ENCODE measurements at places on chromosomes 12 and 14.

DNA sequence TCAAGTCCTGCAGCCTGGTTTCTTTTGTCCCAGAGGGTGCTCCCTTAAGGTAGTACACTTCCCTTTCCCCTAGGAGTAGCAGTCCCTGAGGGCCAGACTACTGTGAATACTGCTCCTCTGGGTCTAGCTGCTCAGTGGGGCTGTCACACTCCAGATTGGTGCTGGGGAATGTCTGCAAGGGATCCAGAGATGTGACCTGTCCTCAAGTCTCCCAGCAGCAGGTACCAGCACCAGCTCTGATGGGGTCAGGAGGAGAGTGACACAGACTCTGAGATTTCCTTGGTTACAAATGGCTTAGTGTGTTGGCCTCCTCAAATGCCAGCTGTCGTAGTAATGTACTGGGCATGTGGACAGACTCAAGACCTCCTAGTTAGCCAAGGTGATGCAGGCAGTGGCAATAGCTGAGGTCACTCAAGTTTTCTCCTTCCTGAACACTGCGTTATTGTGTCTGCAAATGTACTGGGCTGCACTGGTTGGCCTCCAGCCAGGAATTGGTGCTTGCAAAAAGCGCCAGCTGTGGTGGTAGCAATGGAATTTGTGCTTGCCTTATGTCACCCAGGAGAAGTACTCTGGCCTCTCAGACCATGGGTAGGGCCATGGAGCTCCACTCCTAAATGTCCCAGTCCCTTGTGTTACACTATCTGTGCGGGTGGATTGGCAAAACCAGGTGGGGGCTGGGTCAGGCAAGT lies 36.4 kb upstream of the AEBP2 start:
- DNase-seq: no peak

DNA sequence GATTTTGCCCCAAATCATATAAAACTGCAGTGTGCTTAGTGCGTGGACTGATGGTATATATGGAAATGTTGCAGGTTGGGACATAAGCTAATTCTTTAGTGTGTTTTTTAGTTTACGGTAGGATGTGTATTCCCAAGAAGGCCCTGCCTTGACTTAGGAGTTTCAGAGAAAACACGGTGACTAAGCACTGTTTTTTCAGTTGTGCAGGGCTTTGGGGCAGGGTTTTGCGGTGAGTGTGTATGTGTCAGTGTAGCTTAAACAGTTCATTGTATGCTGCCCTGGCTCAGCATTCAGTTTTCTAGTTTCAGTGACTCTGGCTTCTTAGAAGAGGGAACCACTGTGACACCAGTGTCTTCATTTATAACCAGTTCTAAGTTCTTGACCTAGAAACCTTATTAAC lies 101.2 kb downstream of the AKAP6 start:
- DNase-seq: no peak

DNA sequence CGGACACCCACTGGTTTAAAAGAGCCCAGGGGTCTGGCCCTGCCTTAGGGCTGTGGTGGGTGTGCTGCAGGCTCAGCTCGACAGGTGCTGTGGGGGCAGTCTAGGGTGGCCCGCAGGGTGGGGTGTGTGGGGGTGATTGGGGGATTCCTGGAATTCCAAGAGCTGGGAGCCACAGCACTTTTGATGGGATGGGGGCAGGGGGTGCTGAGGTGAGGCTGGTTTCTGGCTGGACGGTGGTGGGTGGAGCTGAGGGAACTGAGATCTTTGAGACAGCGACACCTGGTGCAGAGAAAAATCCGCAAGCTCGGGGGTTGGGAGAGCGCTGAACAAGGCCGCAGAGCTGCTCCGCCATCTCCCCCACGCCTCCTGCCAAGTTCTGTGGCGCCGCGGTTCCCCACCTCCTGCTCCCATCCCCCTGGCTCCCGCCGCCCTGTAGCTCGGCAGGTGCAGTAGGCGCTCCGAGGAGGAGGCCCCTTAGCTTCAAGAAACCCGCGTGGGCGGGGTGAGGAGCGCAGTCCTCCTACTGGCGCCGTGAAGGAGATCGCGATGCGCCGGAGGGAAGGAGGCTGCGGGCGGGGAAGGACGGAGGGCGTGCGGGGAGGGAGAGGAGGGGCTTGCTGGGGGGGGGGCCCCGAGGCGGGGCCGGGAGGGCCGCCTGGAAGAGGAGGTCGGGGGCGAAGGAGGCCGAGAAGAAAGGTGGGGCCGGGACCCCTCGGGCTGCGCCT lies 1.3 kb upstream of the TEDC1 start:
- peak; percentile 86 for DNase-seq

- no peak for DNase-seq
Measured at GRCh38 chr14:104513641-104514046, 65.9 kb upstream of the C14orf180 start.

GRCh38 chr12:28558250-28558649 lies 368.0 kb downstream of the CCDC91 start:
- no peak for DNase-seq

- DNase-seq: no peak
Measured at GRCh38 chr14:39731912-39732311, 299.7 kb upstream of the FBXO33 start.

DNA sequence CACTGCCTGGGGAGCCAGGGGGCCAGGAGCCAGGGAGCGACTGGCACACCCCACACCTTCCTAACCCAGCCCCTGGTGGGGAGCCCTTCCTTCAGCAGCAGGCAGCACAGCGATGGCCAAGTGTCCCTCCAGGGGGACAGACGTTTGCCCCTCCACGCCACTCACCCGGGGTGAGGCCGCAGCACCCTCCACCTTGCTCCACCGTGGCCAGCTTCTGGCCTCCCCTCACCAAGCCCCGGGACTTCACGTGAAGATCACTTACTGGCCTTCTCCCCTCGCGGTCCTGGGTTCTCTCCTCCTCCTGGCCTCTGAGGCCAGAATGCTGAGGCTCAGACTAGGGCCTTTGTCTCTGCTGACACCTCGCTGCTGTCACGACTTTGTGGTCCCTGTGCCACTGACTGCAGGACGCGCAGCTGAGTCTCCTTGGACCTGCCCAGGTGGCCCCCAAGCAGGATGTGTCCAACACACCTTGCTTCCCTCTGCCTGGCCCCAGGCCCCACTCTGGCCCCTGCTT lies 3.5 kb upstream of the ASPG start:
- DNase-seq: no peak

DNA sequence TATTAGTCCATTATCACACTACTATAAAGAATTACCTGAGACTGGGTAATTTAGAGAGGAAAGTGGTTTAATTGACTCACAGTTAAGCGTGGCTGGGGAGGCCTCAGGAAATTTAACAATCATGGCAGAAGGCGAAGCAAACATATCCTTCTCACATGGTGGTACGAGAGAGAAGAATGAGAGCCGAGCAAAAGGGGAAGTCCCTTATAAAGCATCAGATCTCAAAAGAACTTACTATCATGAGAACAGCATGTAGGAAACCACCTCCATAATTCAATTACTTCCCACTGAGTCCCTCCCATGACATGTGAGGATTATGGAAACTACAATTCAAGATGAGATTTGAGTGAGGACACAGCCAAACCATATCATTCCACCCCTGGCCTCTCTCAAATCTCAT lies 422.6 kb downstream of the MDGA2 start:
- no peak for DNase-seq

GRCh38 chr12:116996093-116996492 lies 85.3 kb downstream of the FBXW8 start:
- DNase-seq: no peak

GRCh38 chr12:59151243-59151642 lies 230.9 kb upstream of the LRIG3 start:
- no peak for DNase-seq

DNA sequence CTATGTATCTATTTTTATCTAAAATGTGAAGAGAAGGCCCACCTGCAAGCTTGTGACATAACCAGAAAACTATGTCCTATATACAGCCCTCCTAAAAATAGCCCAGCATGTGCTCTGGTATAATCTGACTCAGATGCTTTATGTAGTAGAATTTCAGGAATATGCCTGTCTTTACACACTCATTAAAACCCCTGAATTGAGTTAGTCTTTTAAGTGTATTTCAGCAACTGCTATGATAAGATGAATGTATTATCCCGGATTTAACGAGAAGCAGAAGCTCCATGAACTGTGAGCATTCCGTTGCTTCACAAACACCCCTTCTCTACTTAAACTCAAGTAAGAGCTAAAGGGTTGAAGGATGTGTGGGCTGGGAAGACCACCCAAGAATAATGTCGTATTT lies 89.9 kb upstream of the PRICKLE1 start:
- DNase-seq: no peak

DNA sequence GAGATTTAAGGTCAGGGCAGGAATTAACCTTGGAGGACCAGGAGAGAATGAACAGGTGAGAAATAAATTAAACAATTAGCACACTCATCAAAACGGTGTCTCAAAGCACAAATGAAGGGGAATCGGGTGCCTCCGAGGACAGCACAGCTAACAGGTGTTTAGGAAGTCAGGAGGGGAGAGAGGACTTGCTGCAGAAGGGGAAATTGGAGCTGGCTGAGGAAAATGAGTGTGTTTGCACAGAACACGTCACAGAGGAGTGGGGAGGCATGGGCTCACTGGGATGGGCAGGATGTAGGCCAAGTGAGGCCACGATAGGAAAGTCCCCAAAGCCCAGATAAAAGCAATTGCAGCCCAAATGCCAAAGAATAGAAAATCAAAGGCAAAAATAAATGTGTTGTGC lies 121.7 kb downstream of the ZNF664 start:
- DNase-seq: peak; percentile 75

GRCh38 chr14:65860956-65861611 lies 448.6 kb downstream of the FUT8 start:
- no peak for DNase-seq

DNA sequence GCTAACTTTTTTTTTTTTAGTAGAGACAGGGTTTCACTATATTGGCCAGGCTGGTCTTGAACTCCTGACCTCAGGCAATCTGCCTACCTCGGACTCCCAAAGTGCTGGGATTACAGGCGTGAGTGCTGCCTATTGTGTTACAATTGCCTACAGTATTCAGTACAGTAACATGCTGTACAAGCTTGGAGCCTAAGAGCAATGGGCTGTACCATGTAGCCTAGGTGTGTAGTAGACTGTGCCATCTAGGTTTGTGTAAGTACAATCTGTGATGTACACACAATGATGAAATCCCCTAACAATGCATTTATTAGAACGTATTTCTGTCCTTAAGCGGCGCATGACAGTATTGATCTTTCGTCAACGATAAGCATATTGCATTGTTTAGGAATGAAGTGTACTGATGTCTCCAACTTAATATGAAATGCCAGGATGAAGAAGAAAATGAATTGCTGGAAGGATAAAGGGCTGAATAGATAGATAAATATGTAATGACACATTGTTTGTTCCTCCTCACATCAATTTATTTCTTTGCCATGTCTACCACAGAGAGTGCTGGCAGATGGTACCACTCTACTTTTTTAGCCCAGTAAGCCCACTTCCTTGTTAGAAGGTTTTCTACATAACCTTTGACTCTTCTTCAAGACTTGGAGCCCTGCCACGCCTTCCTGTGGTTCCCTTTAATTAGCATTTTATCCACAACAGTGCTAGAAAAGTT lies 467.5 kb downstream of the VRK1 start:
- no peak for DNase-seq

DNA sequence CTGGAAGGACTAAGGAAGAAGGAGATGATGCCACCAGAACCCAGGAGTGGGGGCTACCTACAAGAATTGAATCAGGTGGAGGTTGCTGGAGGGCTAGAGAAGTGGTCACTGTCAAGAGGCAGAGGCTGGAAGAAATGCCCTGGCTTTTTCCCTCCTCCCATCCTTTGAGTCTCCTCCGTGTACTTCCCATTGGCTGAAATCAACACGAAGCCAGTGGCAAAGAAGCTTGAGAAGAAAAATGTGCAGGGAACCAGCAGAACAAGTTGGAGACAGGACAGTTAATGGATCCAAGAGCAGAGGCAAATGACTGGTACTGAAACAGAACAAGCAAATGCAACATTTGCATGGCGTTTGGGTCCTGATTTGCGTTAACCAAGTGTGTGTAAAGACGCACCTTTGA lies 9.1 kb upstream of the FBLN5 start:
- DNase-seq: no peak

DNA sequence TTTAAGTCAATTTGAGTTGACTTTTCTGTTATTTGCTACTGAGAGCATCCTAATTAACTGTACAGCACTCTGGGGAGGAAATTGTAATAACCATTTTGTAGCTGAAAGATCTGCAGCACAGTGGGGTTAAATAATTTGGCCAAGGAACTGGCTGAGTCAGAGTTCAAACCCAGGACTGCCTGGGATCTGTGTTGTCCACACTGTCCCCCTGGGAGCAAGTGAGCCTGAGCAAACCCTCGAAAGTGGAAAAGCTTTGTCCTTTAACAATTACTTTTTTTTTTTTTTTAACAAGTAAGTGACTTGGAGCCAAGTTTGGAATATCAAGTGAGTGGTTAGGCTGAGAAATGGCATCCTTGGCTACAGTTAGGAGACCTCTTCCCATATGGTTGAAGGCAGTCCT lies 247.2 kb upstream of the CCDC196 start:
- DNase-seq: no peak

GRCh38 chr12:49970658-49971057 lies 2.1 kb upstream of the AQP6 start:
- DNase-seq: no peak

DNA sequence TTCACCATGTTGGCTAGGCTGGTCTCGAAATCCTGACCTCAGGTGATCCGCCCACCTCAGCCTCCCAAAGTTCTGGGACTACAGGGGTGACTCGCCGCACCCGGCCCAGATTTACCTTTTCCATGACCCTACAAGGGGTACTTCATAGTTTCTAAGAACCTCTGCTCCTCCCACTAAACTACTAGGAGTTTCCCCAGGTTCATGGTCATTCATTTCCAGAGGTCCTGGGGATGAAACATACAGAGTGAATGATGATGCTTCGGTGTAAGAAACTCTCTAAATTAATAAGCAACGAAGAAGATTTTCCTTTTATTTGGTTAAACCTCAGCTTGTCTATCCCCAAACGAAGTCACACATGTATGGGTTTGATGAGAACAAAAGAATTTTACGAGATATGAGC lies 56.9 kb downstream of the AMN start:
- DNase-seq: no peak

- no peak for DNase-seq
Measured at GRCh38 chr14:34794941-34795340, 80.2 kb downstream of the BAZ1A start.

- DNase-seq: no peak
Measured at GRCh38 chr14:67137744-67138371, 51.4 kb upstream of the GARIN2 start.

- DNase-seq: no peak
Measured at GRCh38 chr12:119808441-119808840, 68.7 kb downstream of the CIT start.

GRCh38 chr12:87054226-87054625 lies 798.0 kb upstream of the MGAT4C start:
- DNase-seq: no peak

DNA sequence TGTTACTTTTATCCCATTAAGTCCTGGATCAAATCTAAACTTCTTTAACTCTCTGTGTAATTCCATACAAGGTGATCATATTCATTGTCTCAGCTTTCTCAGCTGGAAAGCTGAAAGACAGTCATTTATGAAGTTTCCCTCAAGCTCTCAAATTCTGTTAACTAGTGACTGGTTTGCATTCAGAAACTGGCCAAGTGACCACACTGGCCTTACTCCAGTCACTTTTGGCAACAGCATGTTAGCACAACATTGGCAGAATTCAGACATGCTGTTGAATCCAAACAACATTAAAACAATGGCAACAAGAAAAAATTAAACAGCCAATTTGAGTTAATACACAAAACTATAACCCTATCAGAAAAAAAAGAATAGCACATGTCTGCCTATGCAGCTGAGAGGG lies 343.3 kb downstream of the MDGA2 start:
- DNase-seq: no peak

GRCh38 chr12:100375038-100375735 lies 18.3 kb downstream of the SLC17A8 start:
- no peak for DNase-seq
